ENCODE measurements at places on chromosomes 11 and 22.

DNA sequence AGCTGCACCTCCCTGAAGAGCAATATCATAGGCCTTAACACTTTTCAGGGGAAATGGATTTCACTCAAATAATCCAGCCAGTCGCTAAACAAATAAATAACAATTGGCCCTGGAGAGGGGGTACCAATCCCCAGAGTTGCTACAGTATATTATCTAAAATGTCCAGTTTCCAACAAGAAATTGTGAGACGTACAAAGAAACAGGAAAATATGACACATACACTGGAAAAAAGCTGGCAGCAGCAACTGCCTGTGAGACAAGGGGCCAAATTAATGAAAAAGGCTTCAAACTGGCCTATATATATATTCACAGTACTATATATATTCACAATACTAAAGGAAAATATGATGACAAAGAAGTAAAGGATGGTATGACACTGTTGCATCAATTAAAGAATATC, 4.0 kb downstream of the NF2 start:
- DNase-seq, result no peak

- DNase-seq, result no peak
These were observed 222.2 kb downstream of the NAV2 start for GRCh38 chr11:19934828-19935259.

GRCh38 chr11:128324051-128324481, 263.3 kb downstream of the ETS1 start:
- DNase-seq, result no peak

- DNase-seq, result no peak
These were observed 69.9 kb downstream of the FZD4 start for GRCh38 chr11:86885311-86885710.

DNA sequence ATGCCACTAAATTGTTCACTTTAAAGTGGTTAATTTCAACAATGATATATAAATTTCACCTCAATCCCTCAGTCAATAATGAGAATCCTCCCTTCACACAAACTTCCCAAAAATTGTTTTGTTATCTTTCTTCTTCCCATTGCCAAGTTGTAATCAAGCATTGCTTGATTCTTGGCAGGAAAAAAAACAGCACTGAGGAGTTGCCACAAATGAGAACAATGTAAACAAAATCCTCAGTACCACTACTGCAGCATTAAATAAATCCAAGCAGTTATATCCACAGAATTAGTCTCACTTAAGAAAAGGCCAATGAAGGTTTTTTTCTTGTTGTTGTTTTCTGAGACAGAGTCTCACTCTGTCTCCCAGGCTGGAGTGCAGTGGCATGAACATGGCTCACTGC, 38.2 kb downstream of the FAM168A start:
- DNase-seq, result no peak

DNA sequence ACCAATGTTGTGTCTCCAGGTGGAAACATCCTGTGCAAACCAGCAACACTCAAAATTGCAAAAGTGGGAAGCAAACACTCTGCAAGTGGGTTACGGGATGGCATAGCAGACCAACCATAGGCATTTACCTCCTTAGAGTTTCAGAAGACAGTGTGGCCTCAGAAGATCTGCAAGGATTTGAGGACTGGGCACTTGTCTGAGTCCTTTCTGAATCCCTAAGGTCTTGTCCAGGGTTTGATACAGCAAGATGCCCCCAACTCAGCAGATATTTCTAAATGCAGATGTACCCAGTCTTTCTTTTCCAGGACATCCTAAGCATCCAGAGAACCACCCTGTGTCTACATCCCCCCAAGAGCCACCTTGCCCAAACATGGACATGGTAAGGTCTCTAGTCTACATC, 51.7 kb upstream of the SHANK2 start:
- no peak for DNase-seq

DNA sequence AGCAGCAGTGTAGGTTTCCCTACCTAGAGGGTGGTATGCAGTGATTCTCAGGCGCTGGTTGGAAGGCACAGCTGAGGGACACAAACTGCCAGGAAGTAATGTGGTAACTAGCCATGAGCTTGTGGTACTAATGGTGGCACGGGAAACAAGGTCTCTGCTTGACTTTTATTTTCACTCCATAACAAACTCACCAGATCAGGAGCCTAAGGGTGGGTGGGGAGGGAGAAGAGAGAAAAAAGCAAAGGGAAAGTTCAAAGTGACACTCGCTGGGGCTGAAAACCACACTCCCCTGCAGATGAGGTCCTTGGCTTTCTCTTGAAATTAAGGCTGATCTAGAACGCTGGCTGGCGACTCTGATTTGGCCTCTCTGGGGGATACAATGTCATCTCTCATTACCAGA, 22.0 kb downstream of the TRAF6 start:
- no peak for DNase-seq

GRCh38 chr22:42459287-42460063, 27.3 kb upstream of the NFAM1 start:
- DNase-seq, result no peak

DNA sequence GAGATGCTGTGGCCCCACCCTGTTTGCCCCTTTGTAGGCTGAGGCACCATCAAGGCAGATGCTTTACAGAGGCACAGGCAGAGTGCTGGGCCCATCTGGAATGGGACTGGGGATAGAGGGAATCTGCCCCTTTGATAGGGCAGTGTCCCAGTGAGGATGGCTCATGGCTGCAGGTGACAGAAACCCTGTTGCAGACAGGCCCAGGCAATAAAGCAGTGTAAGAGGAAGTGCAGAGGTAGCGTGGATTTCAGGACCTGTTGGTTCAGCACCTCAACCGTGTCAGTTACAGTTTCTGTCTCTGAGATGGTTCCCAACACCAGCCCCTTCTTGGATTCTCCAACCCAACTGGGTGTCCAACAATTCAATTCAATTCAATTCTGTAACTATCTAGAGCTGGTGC, 25.1 kb downstream of the PRDM11 start:
- no peak for DNase-seq

- no peak for DNase-seq
These were observed 25.5 kb downstream of the TMPRSS13 start for GRCh38 chr11:117903505-117904382.

DNA sequence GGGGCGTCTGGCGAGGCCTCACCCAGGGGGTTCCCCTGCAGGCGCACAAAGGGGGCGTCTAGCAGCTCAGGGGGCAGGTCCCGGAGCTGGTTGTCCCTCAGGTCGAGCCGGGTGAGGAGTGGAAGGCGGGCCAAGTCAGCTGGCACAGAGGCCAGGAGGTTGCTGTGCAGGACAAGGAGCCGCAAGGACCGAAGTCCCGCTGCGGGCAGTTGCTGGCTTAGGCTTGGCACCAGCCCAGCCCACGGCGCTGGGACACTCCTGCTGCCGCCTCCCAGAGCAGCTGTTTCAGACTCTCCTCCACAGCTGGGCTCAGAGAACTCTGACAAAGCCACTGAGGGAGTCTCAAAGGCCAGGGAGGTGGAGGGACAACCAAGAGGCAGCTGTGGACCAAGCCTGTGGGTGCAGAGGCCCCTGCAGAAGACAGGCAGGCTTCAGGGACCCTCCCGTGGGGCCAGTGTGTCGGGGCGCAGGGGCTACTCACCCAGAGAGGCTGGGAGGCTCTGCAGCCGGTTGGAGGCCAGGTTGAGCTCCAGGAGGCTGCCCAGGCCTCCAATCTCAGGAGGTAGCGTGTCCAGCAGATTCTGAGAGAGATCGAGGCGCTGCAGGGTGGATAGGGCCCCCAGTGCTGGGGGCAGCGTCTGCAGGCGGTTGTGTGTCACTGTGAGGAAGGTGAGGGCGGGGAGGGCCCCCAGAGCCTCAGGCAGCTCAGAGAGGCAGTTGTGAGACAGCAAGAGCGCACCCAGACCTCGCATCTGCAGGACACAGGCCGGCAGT, 2.2 kb downstream of the PIDD1 start:
- DNase-seq, result no peak

- no peak for DNase-seq
These were observed 163.4 kb upstream of the NCAM1 start for GRCh38 chr11:112797648-112798293.

DNA sequence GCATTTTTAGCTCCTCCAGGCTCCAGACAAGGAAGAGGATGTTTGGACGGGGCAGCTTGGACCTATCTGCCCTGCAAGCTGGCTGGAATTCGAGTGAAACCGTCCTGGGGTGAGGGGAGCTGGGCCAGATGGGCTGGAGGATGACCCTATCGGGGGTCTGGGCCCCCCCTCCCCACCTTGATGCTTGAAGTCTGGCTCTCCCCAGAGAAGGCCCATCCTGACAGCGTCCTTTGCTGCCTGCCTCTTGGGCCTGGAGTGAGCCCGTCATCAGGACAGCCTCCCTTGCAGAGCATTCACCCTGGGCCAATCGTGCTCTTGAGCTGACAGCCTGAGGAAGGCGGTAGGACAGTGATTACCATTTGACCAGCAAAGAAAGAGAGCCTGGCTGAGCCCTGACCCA, 5.3 kb upstream of the PDGFB start:
- no peak for DNase-seq

DNA sequence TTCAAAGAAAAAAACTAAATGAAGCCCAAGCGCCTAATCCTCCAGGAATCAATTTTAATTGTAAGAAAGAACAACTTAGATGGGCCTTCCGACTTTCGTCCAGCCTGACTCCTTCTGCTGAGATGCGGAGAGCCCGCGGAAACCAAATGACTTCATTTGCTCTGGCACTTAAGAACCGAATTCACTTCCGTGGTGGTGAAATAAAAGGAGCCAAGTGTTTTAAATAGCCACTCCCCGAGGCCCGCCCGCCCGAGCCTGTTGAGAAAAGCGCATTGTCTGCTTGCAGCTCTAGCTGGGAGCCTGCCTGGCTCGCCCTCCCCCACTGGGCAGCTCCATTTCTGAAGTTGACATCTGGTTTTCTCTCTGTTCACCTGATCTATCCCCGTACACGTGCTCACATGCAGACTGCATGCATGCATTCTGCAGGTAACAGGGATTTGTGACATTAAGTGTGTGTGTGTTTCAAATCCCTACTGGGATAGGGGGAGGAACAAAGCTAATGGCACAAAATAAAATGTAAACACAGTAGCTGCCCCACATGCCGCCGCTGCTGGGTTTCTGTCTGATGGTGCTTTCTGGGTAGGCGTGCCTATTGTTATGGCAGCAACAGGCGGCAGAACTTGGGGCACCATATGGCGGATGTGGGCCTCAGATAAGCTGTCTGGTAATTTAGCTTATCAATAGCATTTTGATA, 6.2 kb downstream of the TEAD1 start:
- peak; percentile 89 for DNase-seq

DNA sequence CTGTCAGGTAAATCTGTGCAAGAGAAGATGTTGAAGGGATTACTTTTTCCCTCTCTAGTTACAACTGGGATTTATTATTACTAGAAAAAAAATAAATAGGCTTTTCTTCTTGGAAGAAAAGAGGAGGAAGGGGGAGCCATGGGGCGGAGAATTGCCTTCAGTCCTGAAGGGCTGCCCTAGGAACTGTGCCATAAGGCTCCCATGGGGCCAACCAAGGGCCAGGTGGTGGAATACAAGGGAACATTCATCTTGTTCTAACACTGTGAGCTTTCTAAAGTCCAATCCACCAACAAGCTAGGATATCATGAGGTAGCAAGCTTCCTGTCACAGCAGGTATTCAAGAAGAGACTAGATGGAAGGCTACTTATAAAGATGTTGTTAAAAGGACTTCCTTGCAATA, 24.8 kb upstream of the NRIP3 start:
- no peak for DNase-seq

- no peak for DNase-seq
These were observed 12.3 kb downstream of the TNRC6B start for GRCh38 chr22:40189997-40190396.

DNA sequence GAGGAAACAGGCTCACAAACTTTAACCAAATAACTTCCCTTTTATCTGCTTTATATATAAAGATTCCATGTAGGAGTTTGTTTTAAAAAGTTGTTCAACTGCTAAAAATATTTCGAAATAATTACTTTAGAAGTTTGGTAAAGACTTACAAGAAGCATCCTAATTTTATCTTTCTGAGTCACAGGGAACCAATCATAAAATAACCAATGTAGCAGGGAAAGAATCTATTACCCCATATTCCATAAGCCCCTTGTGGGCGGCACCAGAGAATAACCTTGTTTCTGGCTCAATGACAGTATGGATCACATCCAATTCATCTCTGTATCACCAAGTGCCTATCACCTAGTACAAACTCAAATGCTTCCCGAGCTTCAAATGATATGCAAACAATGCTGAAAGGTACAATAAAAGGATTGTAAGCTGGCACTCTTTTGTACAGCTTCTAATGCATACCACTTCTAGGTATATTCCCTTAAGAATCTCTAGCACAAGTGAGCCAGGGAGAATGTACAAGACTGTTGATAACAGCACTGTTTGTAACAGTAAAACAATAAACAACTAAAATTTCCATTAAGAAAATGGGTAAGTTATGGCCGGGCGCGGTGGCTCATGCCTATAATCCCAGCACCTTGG, 158.4 kb downstream of the ATG16L2 start:
- no peak for DNase-seq

- DNase-seq, result peak; percentile 88
These were observed 26.8 kb downstream of the RPL3 start for GRCh38 chr22:39292561-39293074.

DNA sequence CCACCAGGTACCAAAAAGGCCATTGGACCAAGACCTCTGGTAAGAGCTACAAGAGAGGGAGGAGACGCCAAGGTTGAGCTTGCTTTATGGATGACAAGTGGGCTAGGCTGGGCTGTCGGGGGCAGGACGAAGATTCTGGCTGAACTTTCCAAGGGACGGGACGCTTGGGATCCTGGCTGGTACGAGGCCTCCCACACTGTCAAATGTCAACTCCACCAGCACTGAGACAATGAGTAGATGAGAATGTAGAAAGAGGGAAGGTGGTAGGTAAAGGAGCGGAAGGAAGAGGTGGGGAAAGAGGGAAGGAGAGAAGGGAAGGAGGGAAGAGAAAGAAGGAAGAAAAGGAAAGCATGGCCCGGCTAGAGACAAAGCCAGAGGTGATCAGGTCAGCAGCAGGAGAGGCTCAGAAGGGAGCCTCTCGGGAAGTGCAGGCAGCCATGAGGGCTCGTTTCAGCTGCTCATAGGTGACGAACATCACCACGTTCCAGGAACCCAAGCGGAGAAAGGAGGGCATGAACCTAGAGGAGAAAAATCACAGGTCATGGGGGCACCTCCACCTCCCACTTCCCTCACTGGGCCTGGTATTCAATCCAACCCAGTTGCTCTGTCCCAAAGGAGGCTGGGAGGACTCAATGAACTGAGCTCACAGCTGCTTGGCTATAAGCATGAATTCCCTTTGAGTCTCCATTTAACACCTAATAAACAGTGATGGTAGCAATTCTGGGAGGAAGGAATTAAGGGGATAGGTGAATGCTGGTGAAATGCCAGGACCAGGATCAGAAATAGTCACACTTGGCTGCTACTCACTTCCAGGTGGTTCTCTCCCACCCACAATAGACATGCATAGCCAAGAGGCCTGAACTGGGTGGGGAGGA, 7.8 kb downstream of the UCP2 start:
- DNase-seq, result no peak

DNA sequence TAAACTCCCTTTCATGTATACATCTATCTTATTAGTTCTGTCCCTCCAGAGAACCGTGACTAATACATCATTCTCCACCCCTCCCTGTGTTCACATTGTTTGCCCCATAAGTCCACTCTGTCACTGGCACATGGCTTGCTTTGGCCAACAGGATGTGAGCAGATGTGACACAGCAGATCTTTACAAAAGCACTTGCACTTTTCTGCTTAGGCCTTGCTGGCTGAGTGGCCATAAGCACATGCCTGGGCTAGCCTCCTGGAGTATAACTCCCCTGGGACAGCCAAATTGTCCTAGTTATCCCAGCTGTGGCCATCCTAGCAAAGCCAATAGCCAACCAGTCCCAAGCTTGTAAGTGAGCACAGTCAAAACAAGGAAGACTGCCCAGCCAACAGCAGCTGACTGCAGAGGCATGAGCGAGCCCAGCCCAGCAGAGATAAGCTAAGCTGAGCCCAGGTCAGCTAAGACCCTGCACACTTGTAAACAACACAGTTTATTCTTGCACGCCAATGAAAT, 9.7 kb upstream of the RCN1 start:
- no peak for DNase-seq

Data from prostate gland (tissue), 2 donors.